ENCODE measurements at places on chromosomes 3 and 15.

DNA sequence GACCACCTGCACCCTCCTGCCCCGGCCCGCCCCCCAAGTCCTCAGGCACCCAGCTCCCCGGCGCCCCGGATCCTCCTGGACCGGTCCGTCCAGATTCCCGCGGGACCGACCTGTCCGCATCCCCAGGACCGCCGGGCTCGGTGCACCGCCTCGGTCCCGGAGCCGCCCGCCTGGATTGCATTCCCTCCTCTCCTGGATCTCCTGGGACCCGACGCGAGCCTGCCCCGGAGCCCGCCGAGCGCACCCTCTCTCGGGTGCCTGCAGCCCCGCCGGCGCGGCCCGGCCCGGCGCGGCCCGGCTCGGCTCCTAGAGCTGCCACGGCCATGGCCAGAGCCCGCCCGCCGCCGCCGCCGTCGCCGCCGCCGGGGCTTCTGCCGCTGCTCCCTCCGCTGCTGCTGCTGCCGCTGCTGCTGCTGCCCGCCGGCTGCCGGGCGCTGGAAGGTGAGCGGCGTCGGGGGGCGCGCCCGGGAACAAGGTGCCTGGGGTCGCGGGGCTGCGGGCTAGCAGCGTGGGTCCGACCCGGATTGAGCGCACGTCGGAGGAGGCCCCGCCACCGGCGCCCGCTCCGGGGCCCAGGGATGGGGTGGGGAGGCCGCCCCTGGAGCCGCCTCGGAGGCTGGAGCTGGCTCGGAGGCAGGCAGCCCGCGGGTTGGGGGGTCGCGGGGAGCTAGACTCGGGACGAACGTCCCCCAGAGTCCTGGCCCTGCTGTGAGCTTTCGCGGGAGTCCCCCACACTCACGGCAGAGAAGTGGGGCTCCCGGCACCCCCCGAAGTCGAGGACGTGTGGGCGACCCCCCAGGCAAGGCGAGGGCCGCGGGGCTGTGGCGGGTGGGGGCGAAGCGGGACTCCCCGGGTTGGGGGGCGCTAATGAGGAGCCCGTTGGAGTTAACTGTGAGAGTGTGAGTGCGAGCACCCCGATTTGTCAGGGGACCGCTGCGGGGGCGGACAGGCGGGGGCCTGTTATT lies 610 bp downstream of the EPHB3 start:
- no peak for DNase-seq

- DNase-seq: peak; percentile 42
Measured at GRCh38 chr3:143070977-143071551, 48.5 kb upstream of the CHST2 start.

GRCh38 chr3:152203652-152204051 lies 65.1 kb upstream of the MBNL1 start:
- no peak for DNase-seq

DNA sequence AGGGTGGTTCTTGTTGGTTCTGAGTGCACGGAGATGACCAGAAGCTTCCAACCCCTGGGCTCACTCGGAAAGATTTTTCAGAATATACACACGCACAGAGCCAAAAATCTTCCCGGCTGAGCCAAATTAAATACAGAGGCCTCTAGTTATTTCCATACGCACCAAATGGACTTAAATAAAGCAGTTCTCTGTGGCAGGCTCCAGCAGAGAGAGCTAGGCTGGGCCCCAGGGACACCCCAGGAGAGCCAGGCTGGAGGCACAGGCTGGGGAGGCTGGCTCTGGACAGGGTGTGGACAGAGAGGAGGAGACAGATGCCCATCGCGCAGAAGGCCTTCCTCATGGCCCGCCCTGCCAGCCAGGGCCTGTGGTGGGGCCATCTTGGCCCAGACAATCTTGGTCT lies 115.9 kb downstream of the IQSEC1 start:
- no peak for DNase-seq

GRCh38 chr3:162292409-162292808 lies 795.8 kb downstream of the OTOL1 start:
- no peak for DNase-seq

- no peak for DNase-seq
Measured at GRCh38 chr3:40930131-40930538, 269.2 kb upstream of the CTNNB1 start.

DNA sequence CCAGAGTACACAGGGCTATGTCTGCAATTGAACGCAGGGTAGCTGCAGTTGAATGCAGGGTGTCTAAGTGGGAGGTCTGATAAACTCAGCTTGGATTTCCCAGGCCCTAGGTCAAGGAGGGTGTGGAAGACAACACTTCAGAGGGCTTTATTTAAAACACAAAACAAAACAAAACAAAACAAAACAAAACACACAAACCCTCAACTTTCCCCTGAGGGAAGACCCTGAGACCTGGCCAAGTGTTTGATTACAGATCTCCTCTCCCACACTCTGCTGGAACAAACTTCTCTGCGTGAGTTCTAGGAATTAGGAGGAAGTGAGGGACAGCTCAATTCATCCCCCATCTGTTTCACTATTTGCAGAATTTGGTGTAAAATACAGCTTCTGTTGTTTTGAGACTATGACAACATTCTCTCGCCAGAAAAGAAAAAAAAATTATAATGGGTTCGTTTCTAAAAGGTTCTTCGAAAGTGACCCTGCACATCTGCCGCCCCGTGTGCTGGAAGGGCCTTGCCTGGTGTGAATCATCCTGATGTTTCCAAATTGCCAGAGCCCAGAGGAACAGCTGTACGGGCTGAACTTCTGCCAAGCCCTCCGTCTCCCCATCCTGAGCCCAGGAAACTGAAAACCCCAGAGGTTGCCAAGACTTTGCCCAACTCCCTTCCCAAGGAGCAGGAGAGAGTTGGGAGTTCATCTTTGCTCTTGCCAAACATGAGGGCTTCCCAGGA lies 73.3 kb upstream of the RAD18 start:
- DNase-seq: no peak

DNA sequence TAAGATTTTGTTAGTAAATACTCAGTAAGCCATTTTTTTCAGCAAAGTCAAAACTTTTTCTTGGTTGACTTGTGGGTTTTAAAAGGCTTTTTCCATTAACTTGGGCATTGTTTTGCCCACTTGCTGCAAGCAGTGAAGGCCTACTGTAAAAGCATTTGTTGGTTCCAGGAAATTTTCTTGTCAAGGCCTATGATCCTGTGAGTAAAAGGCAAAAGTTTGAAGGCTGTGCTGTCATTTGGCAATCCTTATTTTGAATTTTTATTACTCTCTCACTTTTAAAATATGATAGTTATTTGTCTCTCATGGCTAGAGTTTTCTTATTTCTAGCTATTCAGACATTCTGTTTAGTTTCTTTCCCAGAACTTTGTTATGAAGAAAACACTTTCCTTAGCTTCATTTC lies 13.0 kb downstream of the P2RY12 start:
- no peak for DNase-seq

GRCh38 chr3:45244356-45244755 lies 18.3 kb upstream of the TMEM158 start:
- no peak for DNase-seq

DNA sequence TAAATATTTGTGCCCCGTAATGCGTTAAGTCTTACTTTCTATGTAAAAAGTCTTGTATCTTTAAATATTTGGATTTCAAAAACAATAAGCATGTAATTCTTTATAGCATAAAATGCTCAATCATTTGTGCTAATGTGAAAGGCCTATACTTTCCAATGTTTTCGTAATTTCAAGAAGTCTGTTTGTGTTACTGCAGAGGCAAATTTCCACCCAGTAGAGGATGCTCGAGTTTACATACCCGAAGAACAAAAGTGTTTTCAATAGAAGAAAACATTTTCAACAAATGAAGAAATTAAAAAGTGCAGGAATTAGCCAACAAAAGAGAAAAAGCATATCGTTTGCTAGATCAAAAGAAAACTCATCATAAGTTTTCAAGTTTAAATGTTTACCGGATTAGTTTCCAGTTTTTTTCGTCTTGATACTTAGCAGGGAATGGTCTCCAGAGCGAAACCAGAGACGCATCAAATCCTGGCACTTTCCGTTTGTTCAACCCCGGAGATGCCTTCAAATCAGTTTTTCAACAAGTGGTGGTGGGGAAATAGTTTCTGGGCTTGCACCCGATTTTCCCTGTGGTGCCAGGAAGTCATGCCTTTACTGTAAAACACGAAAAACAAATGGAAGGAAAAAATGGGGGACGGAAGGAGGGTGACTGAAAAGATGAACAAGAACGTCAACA lies 1.0 kb downstream of the CGGBP1 start:
- peak; percentile 6 for DNase-seq

DNA sequence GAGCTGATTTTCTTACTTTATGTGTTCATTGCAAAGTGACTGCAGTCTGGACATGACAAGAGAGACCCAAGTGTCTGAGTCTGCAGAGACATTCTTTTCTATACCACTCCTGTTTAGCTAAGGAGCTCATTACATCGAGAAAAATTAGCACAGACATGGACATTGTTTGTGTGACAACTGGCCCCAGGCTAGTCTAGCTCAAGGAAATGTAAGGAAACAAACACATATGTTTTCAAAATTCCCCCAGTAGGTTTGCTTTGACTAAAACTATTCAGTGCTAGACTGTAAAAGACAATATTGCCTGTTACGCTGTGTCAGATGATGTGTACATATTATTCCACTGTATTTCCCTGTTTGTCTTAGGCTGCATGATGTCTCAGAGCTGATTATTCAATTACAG lies 40.9 kb downstream of the TPRG1 start:
- no peak for DNase-seq

- no peak for DNase-seq
Measured at GRCh38 chr3:127106053-127106452, 86.9 kb upstream of the PRR23E start.

DNA sequence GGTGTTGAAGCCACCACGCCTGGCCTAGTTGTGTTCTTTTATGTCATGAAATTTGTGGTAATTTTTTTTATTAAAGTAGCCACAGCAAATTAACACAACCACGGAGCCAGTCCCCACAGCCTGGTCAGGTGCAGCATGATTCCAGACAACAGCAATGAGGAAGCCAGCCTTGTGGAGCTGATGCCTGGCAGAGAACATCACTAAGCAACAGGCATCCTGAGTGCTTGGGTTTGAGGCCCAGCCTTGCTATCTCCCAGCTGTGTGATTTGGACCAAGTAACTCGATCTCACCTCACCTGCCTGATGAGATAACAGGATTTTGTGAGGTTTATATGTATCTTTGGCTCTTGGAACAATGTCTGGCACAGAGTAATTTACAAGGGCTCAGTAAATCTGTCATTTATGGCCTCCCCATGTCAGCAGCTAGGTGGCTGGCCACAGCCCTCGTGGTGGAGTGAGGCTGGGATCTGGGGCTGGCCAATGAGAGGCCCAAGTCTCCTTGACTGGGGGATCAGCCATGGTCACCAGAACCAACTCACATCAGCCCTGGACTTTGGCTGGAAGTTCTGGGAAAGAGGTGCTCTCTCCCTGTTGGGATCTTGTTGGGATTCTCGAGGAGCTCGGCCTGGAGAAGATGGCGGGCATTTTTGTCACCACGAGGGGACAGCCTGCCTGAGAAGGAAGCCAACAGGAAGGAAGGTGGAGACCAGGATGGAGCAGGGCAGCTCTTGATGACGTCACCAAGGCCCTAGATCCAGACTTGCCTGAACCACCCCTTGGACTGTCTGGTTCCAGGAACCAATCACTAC lies 22.8 kb upstream of the FLNB start:
- no peak for DNase-seq

DNA sequence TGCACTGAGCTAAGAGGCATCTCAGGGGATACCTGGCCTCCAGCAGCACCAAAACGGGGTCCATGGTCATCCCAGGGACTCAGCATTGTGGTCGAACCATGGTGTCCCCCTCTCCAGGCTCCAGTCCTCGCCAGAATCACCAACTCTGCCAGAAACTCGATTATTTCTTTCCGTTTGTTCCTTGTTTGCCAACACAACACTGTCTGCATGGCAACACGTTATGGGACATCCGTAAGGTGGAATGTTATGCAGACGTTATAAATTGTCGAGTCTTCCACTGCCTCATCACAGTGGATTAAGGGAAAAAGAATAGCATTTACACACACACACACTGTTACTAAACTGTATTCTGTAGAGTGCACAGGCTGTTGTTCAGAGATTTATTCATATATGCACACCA lies 52.5 kb upstream of the RPL32 start:
- DNase-seq: no peak

DNA sequence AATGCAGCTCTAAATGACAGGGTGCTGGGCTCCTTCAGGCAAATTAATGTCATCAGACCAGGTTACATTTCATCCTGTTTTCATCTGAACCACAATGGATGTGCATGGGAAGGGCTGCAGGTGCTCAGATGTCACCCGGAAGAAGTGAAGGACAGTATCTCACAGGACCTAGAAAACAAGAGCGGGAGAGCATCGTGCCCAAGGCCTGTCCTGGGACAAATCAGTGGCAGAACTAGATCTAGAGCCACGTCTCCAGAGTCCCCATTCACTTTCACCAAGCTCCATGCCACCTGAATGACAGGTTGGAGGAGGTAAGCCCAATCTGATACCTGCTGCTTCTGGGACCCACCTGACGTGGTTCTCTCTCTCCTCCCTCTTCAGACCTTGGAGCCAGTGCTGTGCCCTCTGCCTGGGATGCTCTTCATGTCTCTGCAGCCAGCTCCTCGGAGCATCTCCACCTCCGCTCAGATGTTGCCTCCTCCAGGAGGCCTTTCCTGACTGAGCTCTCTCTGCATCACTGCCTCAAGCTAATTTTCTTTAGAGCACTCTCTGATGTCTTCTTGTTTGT lies 77.3 kb downstream of the CPN2 start:
- DNase-seq: no peak

DNA sequence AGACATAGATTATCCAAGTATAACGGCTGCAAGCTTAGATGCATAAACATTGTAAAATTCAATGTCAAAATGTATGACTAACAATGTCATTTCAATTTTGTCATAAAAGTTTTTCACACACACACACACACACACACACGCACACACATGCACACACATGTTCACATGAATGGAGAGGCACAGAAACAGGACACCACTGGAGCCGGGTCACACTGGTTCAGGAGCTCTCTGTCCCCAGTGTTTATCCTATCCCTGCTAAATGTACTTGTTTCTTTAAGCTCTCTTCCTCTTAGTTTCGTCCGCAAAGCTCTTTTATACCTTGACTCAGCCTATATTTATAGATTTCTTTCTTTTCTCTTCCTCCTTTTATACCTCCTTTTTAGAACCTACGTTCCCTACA lies 249.9 kb downstream of the CADPS start:
- no peak for DNase-seq

- DNase-seq: no peak
Measured at GRCh38 chr3:162729686-162730085, 1233.1 kb downstream of the OTOL1 start.

DNA sequence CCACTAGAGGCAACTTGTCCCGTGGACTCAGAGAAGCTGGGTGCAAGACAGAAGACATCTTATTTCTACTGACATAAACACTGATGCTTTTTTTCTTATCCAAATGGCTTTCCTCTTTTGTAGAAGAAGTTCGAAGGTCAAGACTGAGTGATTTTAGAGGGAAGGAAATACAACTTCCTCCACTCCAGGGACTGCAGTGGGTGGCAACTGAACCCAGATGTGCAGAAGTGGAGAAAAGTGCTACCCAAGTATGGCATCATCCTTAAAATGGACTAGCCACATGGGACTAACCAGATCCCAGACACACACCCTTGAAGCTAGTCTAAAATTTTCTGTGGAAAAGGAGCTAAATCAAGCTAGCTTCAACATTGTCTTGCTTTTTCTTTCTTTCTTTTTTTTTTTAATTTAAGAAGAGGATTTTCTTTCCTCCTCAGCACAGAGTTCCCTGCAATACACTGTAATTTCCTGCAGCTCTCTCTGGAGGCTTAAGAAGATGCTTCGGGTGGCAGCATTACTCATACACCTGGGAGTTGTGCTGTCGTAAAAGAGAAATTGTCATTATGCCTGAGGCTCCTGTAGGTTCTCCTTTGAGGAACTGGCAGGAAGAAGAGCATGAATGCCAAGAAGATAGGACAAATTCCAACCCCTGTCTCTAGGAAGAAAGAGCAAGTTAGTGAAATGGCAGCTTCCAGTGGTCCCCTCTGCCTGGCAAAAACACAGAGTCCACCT lies 3.8 kb upstream of the FRMD4B start:
- no peak for DNase-seq
